Right hindlimb (tissue), 1 donor: ENCODE measurements at places on chromosomes 11 and 22.

DNA sequence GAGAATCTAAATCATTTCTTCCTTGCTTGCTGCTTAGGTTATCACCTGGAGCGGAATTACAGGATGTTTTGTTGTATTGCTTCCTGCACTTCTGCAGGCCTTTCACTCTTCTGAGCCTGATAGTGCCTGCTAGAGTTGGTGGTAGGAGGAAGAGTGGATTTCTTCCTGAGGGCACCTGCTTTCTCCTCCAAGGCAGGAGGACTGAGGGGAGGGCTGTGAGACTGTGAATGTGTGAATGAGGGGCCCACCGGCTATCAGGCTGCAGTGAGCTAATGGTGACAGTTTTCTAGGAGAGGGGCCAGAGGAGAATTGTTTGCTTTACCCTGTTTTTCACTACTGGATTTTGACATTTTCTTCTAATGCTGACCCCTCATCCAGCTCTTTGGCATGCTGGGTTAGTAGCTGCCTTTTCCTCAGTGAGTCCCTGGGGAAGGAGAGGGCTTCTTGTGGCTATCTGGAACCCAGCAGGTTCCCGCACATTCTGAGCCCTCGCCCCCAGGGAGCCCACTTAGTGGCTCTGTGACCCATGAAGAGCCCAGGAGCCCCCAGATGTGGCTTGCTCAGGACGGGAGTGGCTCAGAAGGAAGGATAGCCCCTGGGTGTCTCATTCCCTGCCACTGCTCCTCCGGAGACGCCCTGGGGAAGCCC, 39.1 kb downstream of the DIXDC1 start:
- DNase-seq = no peak

- DNase-seq = no peak
Measured at GRCh38 chr11:72869831-72870230, 55.6 kb downstream of the ATG16L2 start.

DNA sequence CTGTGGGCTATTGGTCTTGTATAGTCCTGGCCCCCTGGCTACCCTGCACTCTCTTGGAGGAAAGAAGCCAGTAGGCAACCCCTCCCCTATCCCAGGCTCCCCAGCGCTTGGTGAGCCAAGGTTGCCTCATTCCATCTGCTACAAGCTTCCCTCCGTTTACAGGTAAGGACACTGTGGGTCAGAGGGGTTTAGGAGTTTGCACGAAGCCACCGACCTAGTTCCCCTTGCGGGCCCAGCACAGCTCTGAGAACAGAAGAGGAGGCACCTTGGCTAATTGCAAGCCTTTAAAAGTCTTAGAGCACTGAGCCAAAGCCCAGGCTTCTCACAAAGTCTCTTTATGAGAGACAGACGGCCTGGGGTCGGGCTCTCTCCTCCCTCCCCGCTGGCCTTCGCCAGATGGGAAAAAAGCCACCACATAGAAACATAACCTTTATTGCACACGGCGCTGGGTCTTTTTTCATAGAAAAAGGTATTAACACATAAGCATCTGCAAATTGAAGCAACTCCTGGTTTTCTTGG, 99.8 kb downstream of the CEP164 start:
- no peak for DNase-seq

GRCh38 chr11:120205596-120206161, 5.2 kb upstream of the OAF start:
- DNase-seq = no peak

- no peak for DNase-seq
Measured at GRCh38 chr11:76604081-76604625, 66.4 kb downstream of the LRRC32 start.

GRCh38 chr22:36385491-36386350, 2.0 kb downstream of the MYH9 start:
- no peak for DNase-seq

- DNase-seq = peak; percentile 49
Measured at GRCh38 chr11:107591378-107592230, 657 bp downstream of the ELMOD1 start.

DNA sequence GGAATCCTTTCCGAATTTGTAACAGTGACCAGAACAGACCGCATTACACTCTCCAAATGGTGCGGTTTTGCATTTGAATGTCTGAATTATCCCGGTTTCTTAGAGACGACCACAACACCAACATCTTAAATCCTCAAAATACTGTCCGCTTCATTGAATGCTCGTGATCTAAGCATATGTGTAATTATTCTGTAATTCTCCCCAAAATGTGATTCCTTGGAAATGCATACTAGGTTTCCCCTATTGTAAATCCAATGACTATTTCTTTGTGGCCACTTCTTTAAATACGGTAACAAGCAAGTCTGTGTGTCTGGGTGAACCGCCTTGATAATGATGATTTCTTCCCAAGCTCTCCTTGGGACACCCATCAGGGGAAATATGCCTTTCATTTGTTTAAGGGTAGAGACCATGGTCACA, 87.3 kb upstream of the DBX1 start:
- no peak for DNase-seq

DNA sequence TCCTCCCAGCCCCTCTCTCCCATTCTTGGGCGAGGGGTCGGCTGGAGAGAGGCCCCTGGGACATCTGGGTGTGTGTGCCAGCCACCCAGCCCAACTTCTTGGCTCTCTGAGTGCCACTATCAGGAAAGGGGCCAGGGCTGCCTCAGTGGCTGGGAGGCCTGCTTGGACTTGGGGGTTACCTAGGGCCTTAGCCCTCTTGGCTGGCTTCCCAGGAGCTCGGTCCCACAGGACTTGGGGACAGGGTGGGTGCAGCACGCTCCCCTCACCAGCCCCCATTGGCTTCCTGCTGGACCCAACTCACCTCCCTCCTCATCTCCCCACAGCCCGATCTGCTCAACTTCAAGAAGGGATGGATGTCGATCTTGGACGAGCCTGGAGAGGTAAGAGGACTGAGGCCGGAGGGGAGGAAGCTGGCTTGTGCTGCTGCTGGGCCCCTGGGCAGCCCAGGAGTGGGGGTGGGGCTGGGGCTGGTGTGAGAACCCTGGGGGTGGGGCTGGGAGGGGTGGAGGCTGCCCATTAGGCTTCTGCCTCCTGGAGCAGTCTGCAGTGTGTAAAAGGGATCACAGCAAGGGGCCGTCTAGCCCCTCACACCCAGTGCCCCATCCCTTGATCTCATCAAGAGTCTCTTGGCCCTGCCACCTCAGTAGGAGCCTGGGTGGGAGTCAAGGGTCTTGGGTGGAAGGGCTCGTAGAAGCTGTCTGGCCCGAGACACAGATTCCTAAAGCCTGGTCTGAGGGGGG, 54.8 kb downstream of the TRIOBP start:
- DNase-seq = no peak

DNA sequence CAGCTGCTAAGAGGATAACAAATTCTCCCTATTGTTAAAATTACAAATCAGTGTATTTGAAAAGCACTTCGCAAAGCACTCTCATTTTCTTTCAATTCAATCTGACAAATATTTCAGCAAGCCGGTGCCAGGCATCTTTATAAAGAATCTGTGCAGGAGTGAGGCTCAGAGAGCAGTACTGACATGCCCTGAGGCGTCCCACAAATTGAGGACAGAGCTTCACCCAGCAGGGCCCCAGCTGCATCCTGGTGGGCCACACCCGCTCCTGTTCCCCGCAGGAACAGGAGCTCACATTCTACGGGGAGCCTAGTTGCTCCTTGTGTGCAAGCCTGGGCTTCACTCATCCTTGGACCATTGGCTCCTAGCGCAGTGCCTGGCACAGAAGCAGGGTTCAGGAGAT, 60.9 kb upstream of the EIF3D start:
- DNase-seq = no peak

- no peak for DNase-seq
Measured at GRCh38 chr22:11613898-11614755, 3913.9 kb upstream of the OR11H1 start.

DNA sequence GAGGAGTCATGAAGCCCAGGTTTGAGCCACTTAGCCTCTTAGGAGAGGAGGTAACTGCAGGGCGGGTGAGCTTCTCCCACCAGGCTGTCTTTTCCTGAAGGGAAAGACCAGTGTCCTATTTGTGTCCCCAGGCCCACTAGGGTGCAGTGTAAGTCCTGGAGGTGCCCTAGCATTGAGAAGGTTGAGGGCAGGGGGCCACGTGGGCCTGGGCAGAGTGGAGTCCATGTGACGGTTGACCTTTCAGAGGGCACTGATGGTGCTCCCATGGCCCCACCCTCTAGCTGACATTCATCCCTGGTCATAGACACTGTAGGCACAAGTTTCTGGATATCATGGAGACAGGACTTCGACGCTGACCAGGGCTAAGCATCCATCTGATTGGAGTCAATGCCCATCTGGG, 44.1 kb upstream of the TP53I11 start:
- no peak for DNase-seq

- DNase-seq = peak; percentile 65
Measured at GRCh38 chr11:64036087-64037026, 626 bp downstream of the FLRT1 start.

GRCh38 chr22:23478175-23478574, 101.9 kb downstream of the IGLL1 start:
- no peak for DNase-seq

DNA sequence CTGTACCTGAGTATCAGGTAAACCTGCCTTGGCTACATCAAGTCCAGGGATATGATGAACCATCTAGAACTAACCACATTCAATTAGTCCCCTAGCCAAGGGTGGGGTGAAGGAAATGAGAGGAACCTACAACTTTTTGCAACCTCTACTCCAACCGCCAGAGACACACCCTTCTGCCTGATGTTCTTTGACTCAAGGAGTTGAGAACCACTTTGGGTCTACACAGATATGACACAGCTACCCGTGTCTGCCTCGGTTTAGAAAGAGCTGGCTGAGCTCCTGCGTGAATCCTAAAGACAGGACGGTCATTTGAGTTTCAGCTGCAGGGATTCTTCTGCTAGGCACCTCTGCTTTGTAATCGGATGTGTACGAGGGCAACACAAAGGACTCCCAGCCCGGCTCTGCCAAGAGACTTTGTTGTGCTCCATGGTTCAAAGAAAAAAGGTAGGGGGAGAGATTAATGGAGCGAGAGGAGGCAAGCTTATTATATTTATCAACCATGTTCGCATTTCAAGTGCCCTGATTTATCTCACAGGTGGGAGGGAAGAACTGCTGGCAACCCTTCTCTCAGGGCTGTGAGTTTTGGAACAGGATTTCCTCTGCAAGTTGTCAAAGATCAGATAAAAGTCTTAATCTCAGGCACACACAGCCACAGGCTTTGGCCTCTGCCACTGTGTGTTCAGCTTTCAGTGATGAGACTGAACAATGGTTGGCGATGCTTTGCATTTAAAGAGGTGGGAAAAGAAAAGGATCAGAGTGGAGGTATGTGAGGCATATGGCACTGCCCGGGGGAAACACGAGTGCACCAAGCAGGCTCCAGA, 35.1 kb downstream of the FLI1 start:
- no peak for DNase-seq
